Brain pericyte (primary cell): ENCODE measurements at places on chromosomes 7 and 10.
A peak's percentile ranks its signal among the peaks of the same experiment; 100 is the strongest.

DNA sequence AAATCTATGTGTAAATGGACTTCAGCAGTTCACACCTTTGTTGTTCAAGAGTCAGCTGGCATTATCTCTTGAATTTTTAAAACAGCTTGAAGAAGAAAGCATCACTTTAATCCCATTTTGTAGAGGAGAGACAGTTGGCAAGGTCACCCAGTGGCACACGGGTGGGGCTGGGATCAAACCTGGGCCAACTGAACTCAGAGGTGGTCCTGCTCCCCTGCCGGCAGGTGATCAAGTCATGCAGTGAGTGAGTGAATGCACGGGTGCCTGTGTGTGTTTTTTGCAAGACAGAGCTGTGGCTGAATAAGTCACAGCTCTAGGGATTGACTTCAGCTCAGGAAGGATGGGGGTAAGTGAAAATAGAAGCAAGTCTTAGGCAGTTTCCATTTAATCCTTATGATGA, 9.5 kb downstream of the GHRHR start:
- DNase-seq: no peak

GRCh38 chr7:75722373-75722772, 16.4 kb downstream of the HIP1 start:
- no peak for DNase-seq

DNA sequence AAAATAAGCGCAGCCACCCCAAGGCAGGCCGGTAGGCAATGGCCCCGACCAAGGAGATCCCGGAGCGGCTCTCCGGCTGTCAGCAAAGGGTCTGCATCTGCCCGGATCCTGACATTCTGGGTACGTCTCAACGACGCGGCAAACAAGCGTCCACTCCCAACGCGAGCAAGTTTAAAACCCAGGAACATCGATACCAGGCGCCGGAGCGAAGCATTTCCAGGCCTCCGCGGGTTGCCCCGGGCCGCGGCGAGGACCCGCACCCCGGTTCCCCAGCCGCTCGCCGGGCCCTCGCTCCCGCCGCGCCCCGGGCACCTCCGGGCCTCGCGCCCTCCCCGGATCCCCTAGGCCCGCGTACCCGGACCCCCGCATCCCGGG, 453 bp downstream of the URGCP start:
- DNase-seq: no peak

DNA sequence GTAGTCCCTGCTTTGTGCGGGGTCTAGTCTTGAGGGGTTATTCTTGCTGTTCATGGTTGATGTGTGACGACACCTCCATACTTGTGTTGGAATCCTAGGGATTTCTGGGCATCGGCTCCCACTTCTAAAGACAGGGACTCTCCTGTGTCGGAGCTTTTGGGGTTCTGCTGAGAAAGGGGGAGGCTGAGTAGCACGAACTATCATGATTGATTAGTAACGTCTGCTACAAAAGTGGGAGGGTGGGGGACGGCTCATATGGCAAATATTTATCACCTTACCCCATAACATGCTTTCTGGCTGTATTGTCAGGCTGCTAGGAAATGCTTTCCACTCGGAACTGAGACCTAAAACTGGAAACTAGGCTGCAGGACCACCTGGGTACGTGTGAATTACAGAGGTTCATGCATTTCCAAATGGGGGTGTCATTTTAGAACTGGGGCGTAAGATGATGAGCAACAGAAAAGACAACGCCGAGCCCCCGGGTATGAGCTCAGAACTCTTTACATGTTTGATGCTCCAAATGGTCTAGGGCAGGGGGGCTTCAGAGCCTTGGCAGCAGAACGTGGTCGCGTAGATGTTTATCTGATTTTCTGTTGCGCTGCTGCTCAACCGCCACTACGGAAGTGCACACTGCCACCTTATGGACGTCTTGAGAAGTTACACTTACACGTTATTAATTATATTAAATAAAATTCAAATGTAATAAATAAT, 15.1 kb upstream of the NME8 start:
- DNase-seq: no peak

- no peak for DNase-seq
These were observed 21.2 kb downstream of the NACAD start for GRCh38 chr7:45067582-45067981.

GRCh38 chr7:125670926-125671572, 741.4 kb upstream of the POT1 start:
- peak; percentile 10 for DNase-seq

GRCh38 chr7:38069052-38069451, 109.0 kb upstream of the STARD3NL start:
- no peak for DNase-seq

DNA sequence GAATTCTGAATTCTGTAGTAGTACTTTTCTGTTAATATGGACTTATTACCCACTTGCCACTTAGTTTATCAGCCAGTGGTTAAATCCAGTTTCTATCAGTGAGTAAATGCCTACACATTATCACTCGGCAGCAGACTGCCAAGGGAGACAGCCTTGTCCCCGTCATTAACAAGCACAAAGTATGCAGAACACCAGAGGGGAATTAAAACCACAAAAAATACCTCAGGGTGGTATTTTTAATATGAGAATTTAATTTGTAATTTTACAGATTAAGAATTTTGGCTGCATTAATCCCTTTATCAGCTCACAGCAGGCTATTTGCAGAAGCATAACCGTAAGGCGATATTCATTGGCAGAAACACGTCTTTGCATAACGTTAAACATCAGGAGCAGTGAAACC, 150.0 kb upstream of the FZD1 start:
- no peak for DNase-seq

DNA sequence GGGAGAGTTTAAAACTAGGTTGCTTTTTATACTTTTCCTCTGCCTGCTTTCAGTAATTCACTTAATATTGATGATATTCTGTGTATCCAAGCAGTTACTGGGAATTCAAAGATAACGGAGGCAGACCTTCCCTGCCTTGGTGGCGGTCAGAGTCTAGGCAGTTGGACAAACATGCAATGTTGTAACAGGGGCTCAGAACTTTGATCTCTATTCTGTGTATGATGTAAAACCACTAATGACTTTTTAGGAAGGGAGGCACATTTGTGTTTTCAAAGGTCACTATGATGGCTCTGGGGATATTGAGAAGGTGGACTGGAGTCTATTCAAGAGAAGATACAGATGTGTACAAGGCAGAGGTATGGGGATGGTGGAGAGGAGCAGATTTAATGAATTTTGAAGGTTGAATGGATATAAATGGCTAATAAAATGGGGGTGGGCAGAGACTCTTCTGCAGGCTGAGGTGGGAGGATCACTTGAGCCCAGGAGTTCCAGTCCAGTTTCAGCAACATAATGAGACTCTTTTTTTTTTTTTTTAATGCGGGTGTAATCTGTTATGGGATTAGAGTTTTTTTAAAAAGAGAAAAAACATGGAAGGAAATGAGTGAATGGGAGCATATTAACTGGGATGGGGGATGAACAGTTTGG, 5.7 kb upstream of the PON2 start:
- DNase-seq: no peak

- no peak for DNase-seq
These were observed 254.9 kb downstream of the KIAA1217 start for GRCh38 chr10:24463611-24464426.

- no peak for DNase-seq
These were observed 20.0 kb upstream of the PARP12 start for GRCh38 chr7:140082770-140083169.

GRCh38 chr10:70763567-70763966, 21.6 kb downstream of the TBATA start:
- no peak for DNase-seq

DNA sequence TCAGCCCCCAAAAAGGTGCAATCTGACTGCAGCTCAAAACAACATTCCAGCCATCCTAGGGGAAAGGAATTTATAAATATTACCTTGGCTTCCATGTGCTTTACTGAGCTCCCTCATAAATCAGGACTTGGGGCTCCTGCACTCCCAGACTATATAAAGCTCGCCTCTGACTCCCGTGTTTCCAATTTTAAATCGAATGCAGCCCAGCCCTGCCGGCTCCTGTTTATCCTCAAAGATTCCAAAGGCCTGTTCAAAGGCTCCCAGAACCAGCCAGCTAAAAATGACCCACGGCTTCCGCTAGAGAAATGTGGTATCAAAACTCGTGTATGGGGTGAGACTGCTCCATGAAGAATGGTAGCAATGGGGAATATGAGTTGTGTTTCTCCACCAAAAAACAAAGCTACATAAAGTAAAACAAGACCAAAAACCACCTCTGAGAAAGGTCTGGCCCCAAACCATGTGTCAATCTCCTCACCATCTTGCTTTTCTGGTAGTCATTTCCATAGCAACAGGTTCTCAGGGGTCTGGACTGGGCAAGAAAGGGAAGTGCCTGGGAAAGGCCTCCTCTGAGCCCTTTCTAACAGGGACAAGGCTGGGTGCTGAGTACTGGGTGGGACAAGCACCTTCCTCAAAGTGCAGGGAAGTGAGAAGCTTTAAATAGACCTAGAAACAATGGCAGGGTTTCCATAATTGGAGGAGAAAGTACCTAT, 5.1 kb downstream of the CALML3 start:
- DNase-seq: no peak

DNA sequence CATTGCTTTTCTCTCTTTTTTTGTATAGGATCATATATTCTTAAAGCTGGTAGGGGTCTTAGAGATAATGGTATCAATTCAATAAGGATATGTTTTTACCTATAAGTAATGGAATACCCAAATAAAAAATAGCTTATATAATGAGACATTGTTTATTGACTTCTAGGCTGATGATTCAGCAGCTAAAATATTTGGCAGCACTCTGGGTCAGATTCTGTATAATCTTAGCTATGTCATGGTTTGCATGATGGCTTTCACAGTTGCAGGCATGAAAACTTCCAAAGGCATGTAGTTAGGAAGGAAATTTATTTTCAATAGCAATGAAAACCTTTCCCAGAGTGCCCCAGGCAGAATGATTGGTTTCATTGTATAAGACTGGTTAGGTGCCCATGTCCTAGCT, 32.1 kb upstream of the A1CF start:
- DNase-seq: peak; percentile 11

DNA sequence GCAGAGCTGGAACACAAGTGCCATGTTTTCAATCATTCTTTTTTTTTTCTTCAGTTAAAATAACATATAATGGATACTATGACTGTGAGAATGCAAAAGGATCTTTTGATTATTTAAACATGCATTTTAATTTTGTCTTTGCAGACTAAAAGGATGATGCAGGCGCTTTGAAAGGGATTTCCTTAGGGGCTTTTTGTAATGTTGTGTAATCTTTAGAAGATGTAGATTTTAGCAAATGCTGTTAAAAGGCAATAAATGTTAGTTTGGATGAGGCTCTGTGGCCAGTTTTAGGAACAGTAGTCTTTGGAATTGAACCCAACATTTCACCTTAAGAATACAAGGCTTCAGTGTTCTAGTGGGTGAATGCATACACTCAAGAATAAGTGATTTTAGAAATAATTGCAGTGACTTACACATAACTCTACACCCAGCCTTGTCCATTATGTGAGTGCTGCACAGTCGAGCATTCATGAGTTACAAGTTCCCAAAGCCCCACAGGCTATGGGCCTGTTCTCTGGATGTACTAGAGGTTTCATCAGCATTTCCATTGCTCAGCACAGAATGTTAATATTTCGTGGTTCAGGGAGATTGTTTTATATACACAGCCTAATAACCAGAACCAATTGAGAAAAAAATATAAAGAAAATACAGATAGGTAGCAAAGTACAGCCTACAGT, 11.6 kb downstream of the PAPSS2 start:
- no peak for DNase-seq

- DNase-seq: no peak
These were observed 46.8 kb upstream of the ENO4 start for GRCh38 chr10:116802474-116802873.

- no peak for DNase-seq
These were observed 70.1 kb downstream of the COBL start for GRCh38 chr7:51246258-51247245.

DNA sequence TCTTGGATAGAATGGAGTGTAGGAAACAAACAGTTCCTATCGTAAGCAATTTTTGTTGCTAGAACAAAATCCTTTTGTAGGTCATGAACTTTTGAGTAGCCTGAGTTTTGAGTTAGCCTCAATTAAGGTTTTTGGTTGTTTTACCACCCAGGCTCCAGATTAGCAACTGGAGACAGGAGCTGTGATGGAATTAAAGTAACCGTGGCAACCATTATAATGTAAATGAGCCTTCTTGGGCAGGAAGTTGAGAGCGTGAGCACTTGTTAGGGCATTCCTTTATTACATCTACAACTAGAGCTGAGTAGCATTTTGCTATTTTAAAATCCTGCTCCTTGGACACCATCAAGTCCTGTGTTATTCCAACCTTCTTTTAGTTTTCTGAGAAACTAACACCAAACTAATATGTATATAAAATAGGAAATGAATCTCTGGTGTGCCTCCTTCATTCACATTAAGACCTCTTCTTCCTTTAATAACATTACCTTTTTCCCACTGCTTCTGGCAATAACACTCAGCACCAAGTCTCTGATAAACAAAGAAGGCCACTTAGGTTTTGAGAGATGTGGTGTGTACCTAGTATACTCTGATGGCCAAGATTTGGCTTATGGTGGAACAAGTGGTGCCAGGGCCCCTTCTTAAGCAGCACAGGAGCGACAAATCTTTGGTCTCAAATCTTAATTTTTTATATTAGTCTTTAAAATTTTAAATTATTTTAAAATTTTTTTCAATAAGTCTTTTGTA, 34.0 kb downstream of the AHCYL2 start:
- DNase-seq: no peak

DNA sequence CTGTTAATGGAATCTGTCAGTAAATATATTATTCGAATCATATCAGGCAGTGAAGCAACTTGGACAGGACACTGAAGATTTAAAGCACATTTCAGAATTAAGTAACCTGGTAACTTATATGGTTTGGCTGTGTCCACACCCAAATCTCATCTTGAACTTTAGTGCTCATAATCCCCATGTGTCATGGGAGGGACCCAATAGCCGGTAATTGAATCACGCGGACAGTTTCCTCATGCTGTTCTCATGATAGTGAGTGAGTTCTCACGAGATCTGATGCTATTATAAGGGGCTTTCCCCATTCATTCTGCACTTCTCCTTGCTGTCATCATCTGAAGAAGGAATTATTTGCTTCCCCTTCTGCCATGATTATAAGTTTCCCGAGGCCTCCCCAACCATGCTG, 83.2 kb upstream of the COL1A2 start:
- no peak for DNase-seq

DNA sequence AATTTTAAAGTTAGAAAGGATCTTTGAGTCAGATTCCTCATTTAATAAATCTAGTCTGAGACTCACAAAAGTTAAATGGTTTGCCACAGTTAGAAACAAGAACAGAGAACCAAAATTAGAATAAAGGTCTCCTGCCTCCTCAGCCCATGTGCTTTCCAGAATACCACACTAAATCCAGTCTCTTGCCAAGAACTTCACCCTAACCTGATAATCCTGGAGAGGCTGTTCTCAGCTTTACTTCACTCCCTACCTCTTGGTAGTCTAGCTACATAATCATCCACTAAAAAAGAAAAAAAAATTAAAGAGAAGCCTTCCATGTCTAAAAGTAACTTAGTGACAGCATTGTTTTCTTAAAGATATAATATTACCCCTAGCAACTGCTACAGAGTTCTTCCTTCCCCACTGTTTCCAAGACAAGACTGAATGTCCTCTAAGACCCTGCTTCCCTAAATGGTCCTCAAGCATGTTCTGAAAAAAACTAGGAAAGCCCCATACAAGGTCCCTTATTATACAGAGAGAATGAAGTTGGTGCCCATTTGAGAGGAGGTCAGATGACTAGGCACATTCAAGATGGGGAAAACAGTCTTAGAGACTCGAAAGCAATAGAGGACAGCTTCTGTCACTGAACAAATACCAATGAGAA, 56.8 kb downstream of the ZNF438 start:
- DNase-seq: no peak
